NCI-H1930 (cell line): ENCODE measurements at places on chromosomes 5 and 9.

GRCh38 chr9:118281772-118282171, 577.6 kb downstream of the TLR4 start:
- no peak for DNase-seq

GRCh38 chr9:73805111-73805510, 653.4 kb downstream of the ANXA1 start:
- DNase-seq, result no peak

DNA sequence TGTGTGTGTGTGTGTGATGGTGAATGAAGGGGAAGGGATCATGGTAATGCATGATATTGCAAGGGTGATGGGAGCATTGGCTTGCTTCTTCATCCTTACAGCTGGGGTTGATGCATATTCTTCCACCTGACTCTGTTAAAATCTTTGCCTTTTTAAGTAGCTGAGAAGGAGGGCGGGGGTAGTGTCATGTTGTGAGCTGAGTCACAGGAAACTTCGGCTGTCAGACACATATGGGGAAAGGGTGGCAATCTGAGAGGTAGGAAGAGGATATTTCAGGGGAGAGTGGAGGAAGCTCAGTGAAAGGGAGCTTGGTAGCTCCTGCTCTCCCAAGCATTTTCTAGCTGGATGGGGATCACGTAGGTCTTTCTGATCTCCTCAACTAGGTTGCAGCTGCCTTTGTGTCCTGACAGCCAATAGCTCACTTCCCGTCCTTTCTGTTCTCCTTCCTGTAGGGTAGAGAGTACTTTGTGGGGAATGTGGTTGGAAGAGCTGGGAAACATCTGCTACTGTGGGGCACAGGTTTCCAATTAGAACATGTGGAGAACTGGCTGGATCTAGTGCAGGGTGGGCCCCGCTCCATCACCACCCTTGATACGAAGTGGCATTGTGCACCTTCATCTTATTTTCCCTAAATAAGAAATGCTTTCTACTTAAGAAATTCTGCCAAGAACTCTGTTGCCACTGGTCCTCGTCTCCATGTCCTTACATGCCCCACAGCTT, 18.1 kb upstream of the CLK4 start:
- no peak for DNase-seq

GRCh38 chr9:100100146-100100667, 1.2 kb downstream of the INVS start:
- no peak for DNase-seq

DNA sequence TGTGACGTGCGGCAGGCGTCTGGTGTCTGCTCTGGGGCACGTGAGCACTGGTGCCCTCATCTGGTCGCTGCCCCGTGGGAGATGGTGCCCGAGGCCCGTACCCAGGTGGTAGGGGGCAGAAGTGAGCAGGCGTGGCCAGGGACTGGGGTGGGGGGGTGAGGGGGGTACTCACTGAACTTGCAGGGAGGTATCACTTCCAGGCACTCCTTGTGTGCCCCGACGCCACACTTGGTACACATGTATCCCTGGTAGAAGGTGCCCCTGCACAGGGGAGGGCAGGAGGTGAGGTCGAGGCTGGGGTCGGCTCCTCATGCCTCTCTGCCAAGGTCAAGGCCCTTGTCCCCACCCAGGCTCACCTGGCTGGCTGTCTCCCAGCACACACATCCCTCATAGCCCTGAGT, 45.2 kb upstream of the SARDH start:
- no peak for DNase-seq

DNA sequence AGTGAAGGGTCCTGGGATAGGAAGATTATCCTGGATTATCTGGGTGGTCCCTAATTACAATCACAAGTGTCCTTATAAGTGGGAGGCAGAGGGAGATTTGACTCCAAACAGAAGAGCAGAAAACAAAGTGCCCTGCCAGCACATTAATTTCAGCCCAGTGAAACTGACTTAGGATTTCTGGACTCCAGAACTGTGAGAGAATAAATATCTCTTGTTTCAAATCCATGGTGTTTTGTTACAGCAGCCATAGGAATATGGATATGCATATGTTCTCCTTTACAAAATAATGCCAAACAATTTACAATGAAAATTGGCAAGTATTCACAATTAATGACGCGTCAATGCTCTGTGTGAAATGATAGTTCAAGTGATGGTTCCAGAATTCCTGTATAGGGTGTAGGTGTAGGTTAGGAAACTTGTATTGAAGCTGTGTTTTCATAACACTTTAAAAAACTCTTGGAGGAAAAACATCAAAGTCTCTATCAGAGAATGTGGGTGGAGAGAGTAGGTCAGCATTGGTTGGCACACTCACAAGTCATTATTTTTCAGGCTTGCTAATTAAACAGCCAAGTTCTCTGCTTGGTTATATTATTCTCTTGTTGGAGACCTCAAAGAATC, 19.9 kb upstream of the PLPP1 start:
- no peak for DNase-seq

DNA sequence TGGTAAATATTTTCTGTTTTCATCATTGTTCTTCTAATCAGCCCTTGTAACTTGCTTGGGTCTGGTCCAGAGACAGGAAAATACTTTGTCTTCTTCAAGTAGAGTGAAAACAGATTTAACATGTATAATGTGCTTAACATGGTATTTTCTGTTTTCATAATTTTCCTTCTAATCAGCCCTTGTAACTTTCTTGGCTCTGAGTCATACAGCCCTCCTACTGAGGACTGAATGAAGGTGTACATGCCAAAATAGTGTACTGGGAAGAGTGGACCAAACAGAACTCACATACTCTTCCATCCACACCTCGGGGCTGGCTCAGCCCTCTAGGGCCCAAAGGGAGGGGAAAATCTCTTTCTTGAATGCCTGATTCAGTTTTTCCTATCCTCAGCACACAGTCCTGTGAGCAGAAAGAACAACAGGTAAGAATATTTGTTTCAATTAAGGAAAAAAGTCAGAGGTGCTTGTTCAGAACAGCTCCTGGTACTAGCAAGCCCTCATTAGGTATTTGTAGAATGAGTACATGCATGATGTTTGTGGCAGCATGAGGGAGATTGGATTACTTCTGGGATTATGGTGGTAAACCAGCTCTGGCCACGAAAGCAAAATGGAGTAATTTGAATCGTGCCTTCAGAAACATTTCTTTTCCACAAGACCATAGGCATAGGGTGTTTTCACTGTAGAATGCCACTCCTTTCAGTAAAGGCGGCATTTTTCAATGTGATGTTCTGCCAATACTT, 24.2 kb upstream of the MACIR start:
- no peak for DNase-seq

DNA sequence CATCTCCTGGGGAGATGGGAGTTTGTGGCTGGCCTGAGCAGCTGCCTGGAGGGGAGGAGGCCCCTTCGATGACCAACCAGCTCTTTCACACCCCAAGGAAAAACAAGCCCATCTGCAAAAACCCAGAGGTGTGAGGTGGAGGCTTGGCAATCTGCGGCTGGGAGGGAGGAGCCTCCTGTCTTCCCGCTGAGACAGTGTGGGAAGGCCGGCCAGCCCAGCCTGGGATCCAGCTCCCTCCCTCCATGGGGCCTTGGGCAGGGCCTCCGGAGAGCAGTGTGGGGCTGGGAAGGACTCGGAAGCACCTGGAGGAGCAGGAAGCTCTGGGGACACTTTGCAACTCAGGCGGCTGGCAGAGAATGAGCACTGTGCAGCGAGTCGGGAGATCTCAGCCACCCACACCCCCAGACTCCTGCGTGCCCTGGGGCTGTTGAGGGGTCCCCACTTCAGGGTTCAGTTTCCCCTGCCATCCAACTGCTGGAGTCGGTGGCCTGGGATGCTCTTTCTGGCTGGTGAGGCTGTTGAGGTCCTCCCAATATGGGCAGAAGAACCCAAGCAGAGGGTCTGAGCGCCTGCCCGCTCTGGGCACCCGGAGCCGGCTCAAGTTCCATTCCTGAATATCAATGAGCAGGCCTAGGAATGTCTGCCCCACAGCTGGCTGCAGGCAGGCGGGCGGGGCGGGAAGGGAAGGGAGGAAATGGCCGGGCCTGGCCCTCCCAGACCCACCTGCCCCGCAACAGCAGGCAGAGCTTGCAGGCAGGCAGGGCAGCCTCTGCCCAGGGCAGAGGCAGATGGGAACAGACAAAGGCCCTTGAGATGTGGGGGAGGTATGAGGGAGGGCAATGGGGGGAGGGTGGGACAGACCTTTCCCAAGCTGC, 101.1 kb downstream of the FGF18 start:
- no peak for DNase-seq

DNA sequence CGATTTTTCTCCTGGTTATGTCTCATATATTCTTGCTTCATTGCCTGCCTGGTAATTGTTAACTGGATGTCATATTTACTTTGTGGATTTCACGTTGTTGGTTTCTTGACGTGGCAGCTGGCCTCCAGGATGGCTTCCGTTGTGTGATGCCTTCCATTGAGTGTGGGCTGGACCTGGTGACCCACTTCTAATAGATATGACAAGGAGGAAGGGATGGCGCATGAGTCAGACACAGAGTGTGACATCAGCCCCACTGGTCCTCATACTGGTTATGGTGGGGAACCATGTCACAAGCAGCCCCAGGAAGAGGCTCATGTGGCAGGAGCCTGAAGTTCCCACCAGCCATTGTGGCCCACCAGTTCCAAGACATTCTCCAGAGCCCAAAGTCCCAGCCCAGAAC, 6.4 kb upstream of the PAEP start:
- DNase-seq, result no peak

- no peak for DNase-seq
Observed at GRCh38 chr5:73892806-73893205, 266.8 kb downstream of the ARHGEF28 start.

- no peak for DNase-seq
Observed at GRCh38 chr5:125228363-125229070, 482.1 kb upstream of the ZNF608 start.

- DNase-seq, result no peak
Observed at GRCh38 chr9:138021251-138022056, 143.9 kb downstream of the CACNA1B start.

DNA sequence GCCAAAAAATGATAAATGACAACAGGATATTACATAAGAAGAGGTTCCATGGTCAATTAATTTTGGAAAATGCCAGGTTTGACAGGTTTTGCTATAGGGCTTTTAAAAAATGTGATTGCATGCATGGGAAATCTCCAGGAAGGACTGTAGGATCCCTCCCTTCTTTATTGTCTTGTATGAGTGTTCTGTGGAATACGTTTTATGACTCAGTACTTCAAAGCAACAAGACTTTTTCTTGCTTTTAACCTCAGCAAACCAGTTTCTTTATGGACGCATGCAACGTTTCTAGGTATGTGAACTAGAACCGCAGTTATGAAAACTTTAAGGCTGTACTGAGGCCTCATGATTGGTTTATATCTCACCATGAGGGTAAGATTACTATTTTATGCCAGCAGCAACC, 76.6 kb upstream of the NTRK2 start:
- DNase-seq, result no peak

DNA sequence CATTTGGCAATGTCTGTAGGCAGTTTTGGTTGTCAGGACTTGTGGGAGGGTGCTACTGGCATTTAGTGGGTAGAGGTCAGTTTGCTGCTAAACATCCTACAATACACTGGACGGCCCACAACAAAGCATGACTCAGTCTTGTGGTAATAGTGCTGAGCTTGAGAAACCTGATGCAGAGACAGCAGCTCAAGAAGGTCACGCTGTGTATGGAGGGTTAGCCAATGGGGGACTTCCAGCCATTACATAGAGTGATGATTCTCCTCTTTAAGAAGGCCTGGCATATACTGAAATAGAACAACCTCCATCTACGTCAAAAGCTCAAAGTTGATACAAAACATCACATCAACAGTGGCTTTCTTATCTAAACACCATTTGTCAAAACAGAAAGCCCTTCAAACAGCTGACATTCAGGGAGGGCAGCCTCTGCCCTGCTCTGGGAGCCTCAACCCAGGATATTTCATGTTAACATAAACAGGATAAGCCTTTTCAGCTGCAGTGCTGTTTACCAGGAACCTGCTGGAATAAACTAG, 143.0 kb downstream of the GPBP1 start:
- no peak for DNase-seq

DNA sequence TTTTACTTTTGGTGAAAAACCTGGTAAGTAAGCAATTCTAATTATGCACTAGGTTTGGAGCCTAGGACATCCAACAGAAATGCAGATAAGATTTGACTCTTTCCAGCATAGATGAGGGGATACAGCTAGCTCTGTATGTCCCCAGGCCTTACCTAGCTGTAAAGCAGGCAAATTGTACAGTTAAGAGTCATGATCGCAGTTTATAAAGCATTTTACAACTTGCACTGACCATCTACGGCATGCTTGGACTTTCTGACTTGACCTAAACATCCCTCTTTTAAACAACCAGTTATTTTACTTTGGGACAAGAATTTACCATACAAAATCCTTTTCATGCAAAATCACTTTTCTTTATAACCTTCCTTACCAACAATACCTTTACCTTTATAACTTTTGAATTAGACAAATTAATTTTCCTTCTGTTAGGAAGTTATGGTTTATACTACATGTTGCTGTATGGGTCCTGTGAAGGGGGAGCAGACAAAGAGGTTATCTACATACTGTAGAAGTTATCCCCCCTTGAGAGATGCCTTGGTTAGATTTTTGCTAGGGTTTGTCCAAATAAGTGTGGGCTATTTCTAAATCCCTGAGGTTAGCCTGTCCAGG, 36.8 kb downstream of the FGD3 start:
- DNase-seq, result no peak

GRCh38 chr5:166493612-166494011, 1797.8 kb upstream of the WWC1 start:
- no peak for DNase-seq

- DNase-seq, result no peak
Observed at GRCh38 chr5:111691914-111692313, 65.1 kb downstream of the NREP start.

DNA sequence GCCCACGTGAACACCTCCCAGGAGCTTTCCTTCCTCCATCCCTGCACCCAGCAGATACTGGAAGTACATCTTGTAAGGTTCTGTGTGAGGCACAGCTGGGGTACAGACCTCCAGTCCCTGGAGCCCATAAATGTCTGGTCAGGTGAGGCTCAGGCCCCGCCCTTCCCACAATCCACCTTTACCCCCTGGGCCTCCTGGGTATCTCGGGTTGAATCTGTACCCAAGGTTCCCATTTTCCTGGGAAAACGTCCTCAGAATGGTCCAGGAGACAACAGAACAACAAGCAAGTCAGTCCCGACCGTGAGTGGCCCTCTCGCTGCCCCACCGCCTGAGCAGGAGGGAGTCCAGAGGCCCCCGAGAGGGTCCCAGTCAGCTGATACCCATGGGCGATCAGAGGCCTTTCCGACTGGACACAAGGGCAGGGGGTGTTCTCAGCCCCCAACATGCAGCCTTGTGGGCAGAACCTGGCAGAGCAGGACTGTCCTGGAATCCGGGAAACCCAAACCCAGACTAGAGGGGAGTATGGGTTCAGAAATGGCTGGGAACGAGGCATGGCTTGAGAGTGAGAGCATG, 4.3 kb downstream of the SPATA31E1 start:
- no peak for DNase-seq
